ENCODE measurements at places on chromosomes 1 and 21. TPM values are rescaled to one million over a fixed set of nuclear protein-coding genes. Genes with fewer than 3 reads are reported as not detected.

Gene C1orf53
- total RNA-seq: 1.9 TPM

Gene FCGR1A
- 1.6 TPM for total RNA-seq

Gene LCE1C
- not detected for total RNA-seq

Gene AGMAT
- not detected for total RNA-seq

Gene NUP210L
- total RNA-seq: not detected

DNA sequence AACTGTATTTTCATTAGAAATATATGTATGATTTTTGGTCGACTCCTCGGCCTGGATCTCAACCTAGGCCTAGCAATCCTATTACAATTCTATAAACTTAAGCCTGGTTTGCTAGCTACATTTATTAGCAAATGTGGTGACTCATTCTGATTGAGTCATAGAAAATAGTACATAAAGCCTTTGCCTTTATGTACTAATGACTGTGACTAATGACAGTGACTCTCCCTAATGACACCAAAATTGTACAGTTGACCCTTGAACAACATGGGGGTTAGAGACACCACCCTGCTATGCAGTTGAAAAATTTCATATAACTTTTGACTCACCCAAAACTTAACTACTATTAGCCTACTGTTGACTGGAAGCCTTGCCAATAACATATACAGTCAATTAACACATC is 78.9 kb downstream of the CLEC20A start:
- no peaks in the 10 kb centered on the region for H3K36me3 ChIP-seq
- no peak for DNase-seq
- no peaks in the 10 kb centered on the region for H3K27me3 ChIP-seq
- no peak overlapping the region for H3K4me3 ChIP-seq
- H3K27ac ChIP-seq: no peak overlapping the region

DNA sequence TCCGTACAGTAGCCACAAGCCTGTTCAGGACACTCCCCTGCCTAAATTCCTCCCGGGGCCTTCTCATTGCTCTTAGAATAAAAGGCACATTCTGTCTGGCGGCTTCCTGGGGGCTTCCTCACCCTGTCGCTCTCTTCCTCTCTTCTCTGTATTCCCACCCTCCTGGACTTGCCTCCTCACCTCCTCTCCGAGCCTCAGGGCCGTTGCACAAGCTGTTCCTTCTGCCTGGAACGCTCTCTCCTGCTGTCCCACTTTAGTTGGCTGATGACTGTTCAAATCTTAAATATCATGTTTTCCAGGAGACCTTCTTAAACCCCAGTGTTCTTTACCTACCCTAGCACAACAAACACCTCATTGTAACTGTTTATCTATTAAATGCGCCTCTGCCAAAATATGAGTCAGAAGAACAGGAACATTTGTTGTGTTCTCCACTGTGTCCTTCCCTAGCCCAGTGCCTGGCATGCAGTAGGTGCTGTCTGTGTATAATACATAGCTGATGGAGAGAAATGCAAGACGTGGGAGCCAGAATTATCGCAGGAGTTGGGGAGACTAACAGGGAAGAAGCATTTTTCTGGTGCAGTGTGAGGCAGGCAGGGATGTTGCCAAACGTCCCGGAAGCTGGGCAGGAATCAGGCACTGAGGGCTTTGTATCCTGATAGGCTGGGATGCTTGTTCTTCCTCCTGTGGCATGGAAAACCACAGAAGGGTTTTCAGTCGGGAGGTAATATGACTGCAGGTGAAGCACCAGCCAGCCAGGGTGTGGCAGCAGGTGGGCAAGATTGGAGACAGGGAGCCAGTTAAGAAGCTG is 24.1 kb upstream of the THRAP3 start:
- H3K36me3 ChIP-seq: no peaks in the 10 kb centered on the region
- H3K27me3 ChIP-seq: no peaks in the 10 kb centered on the region
- no peak for DNase-seq
- H3K4me1 ChIP-seq: no peaks in the 10 kb centered on the region
- H3K4me3 ChIP-seq: no peak overlapping the region

DNA sequence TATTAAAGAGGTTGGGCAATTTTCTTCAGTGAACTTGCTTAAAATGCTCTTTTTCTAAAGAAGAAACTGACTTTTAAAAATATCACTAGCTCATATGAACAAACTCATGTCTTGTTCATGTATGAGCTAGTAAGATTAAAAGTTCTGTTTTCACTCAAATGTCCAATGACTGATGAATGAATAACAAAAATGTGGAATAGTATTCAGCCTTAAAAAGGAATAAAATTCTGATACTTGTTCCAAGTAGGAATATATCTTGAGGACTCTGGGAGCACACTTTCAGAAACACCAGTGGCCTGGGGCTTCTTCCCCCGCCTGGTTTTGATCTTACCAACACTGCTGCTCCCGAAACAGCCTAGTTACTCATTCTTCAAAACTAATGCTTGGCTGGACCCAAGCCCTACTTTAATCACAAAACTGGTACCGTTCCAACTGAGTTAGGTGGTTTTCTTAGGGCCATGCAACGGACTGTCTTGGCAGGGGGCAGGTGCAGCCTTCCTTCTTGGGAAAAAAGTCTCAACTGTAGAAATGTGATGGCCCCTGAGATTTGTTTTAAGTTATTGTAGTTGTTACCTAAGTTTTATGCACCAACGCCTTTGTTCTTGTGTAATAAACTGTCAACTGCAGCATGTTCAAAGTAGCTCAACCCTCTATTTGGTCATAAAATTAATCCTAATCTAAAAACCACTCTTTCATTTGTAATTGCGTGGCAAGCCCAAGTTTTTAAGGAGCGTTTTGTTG is 116.0 kb downstream of the ETS2 start:
- no peaks in the 10 kb centered on the region for H3K27me3 ChIP-seq
- peak; percentile 71 for DNase-seq
- H3K4me3 ChIP-seq: no peak overlapping the region
- H3K36me3 ChIP-seq: no peaks in the 10 kb centered on the region
- H3K4me1 ChIP-seq: peaks cover 4% of the 10 kb centered on the region

DNA sequence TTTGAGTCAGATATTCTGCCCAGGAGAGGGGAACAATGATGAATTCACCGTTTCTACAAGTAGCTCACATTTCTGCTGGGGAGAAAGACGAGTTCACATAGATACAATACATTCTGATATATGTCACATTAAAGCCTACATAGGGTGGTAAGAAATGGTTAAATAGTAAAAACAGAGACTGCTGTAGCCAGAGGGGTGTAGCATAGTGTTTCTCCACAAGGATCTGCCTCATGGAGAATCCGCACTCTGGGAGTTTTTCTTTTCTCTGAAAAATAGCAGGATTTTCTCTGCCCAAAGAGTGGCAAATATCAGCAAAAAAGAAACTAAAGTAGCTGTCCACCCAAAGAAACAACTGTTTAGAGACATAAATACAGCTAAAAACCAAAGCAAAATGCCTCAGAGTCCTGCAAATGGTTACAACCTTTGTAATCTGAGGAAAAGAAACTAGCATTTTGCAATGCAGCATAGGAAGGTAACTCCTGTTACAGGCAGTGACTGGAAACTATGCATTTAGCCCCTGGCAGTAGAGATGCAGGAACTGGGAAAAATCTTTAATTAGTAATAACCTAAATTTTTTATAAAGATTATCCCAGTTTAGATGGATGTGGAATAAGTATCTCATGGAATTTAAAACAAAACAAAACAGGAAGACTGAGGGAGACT is 1126.7 kb upstream of the ADGRL2 start:
- H3K4me3 ChIP-seq: no peak overlapping the region
- H3K36me3 ChIP-seq: no peaks in the 10 kb centered on the region
- DNase-seq: no peak
- no peak overlapping the region for H3K27ac ChIP-seq
- no peaks in the 10 kb centered on the region for H3K27me3 ChIP-seq

DNA sequence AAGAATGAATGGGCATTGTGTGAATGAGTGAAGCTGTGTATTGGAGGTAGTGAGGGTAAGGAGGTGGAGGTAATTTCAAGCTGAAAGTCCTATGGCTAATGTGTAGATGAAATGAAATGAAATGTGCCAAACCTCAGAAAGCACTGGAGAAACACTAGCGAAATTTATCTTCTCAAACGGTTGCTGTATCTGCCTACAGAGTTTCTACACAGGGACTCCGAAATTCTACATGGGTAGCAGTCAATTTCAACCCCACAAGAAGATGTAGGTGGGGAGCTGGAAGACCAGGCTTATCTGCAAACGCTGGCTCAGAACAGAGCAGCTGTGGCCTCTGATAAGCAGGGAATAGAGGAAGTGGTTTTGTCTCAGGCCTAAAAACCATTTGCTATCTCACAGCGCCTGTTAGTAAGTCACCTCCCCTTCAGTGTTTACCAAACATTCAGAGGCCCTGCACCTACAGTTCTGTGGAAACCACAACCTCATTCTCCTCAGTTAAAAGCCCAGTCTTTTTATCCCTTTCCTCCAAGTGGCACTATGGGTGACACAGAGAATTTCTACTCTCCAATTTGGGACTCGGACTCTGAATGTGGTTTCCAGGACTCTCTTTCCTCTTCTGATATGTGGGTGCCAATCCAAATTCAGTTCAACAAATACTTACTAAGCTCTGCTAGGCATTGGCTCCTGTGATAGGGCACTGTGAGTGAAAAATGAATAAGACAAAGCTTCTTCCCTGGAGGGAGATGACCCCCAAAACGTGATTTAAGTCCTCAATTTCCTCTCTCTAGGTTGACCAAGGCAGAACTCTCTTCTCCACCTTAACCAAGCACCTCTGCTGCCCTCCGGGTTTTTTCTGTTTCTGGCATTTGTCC is 17.2 kb upstream of the SLAMF6 start:
- H3K27me3 ChIP-seq: no peaks in the 10 kb centered on the region
- H3K27ac ChIP-seq: no peak overlapping the region
- H3K4me3 ChIP-seq: no peak overlapping the region
- no peaks in the 10 kb centered on the region for H3K36me3 ChIP-seq
- H3K4me1 ChIP-seq: no peaks in the 10 kb centered on the region

DNA sequence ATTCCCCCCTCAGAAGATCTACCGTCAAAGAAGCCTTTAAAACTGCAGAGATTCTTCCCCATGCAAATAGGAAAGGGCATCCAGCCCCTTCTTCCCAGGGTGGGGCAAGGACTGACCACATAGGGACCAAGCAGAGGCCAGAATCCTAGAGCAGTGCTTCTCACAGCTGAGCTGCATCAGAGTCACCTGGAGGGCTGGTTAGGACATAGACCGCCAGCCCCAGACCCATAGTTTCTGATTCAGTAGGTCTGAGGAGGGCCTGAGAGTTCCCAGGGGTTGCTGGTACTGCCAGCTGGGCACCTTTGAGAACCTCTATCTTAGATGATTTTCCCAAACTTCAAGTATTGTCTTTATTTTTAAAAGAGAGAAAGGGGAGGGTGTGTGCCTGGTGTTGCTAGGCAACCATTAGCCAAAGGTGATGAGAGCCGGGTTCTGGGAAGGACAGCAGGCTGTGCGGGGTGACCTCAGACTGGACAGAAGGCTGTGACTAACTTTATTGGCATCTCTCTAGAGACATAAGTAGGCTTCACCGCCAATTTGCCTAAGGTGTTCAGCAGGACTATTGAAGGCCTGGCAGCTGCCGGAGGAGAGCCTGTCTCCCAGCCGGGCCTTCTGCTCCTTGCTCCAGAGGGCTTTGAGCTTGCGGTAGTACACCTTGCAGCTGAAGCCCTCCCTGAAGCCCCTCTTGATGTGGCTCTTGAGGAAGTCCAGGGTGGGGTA is 3.0 kb downstream of the SPATA46 start:
- H3K27me3 ChIP-seq: no peaks in the 10 kb centered on the region
- no peak overlapping the region for H3K27ac ChIP-seq
- DNase-seq: no peak

- no peak overlapping the region for H3K4me3 ChIP-seq
- no peak for DNase-seq
- H3K36me3 ChIP-seq: no peaks in the 10 kb centered on the region
- H3K4me1 ChIP-seq: no peaks in the 10 kb centered on the region
Measured at GRCh38 chr1:56696663-56697062, 51.5 kb downstream of the PRKAA2 start.

DNA sequence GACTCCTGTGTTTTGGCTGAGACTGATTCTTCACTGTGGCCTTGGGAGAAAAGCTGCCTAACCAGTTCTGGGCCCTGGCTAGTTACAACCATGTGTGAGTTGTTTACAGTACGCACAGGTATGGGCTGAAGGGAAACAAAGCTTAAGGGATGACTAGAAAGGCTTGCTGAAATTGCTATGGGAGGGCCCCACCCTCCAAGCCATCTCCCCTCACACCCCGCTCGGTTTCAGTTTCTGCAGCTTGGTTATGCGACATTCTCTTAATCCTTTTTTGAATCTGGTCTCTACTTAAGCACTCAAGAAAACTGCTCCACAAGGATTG is 43.1 kb downstream of the PBX1 start:
- H3K4me1 ChIP-seq: peaks cover 20% of the 10 kb centered on the region
- no peaks in the 10 kb centered on the region for H3K27me3 ChIP-seq
- DNase-seq: no peak
- no peaks in the 10 kb centered on the region for H3K36me3 ChIP-seq
- peak overlapping the region; percentile 58 for H3K27ac ChIP-seq

DNA sequence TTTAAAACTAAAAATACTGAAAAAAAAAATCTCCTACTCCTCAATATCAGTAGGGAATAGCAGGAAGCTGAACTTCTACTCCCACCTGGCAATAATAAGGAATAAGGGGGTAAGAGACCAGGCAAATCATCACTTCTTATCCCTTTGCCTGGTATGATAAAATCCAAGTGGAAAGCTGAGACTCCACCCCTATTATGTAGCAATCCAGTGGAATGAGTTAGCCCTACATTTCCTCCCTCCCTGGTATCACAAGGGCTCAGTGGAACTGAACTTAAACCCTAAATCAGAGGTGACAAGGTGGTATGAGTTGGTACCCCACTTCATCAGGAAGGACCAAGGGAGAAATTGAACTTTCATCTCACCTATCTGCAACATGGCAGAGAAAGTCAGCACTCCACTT is 25.7 kb downstream of the TRIM33 start:
- H3K4me3 ChIP-seq: no peak overlapping the region

- H3K36me3 ChIP-seq: no peaks in the 10 kb centered on the region
- DNase-seq: no peak
- H3K4me1 ChIP-seq: no peaks in the 10 kb centered on the region
- no peak overlapping the region for H3K4me3 ChIP-seq
Measured at GRCh38 chr1:9573723-9574122, 15.0 kb upstream of the TMEM201 start.
